ENCODE measurements at places on chromosomes 2 and 18.

DNA sequence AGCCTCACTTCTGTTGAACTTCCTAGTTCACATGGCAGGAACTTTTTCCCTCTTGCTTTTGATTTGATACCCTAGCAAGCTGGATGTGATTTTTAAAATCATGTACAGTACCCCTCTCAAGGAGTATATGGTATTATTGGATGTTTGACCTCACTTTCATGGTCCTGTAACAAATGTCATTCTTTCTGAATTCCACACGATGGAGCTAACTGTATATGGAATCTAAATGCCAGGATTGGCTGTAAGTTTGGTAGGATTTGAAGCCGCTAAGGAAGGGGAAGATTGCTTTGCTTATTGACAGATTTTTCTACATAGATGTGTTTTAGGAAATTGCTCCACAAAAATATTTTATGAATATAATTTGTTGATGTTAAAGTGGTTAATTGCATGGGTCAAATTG is 18.3 kb downstream of the MAIP1 start:
- no peak for DNase-seq

DNA sequence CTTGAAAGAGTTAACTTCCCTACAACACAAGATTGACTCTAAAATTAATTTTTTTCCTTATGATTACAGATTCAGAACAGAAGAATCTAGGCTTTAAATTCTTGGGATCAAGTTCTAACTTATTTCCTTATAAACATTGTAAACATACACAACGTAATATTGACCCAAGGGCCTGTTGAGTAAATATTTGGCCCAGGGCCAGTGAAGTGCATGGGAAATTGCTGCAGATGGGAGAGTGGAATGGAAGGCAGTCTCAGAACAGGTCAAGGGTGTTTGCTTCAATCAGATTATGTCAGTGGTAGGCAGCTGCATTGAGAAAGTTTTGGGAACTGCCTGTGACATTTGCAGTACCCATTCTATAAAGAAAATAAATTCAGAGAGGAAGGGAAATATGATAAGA is 137.6 kb downstream of the MYO1B start:
- no peak for DNase-seq

DNA sequence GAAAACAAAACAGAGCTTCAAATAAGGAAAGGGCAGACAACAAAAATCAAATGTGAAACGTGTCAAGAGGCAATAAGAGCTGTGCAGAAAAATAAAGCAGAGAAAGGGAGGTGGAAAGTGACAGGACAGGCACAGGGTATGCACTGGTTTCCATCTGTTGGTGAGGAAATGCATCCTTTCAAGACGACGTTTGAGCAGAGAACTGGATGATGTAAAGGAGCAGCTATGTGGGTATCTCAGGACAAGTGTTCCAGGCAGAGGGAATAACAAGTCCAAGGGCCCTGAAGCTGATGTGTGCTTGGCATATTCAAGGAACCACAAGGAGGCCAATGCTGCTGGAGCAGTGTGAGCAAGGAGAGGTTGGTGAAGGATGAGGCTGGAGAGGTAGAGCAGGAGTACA is 168.9 kb upstream of the SERPINE2 start:
- no peak for DNase-seq

DNA sequence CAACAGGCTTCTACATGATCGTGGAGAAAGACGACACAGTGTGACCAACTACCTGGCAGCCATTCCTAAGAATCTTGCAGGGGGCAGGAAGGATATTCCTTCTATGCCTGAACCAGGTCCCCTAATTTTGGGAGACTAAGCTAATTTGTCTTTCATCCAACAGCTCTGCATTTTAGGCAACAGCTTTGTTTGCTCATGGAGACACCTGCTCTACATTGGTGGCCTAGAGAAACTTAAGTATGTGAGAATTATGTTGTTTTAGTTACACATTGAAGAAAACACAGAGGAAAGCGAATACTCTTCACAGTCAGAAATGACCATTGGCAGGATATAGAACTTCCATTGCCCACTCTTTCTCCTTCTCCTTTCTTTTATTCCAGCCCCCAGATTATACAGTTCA is 75.2 kb downstream of the ASXL3 start:
- DNase-seq = no peak

DNA sequence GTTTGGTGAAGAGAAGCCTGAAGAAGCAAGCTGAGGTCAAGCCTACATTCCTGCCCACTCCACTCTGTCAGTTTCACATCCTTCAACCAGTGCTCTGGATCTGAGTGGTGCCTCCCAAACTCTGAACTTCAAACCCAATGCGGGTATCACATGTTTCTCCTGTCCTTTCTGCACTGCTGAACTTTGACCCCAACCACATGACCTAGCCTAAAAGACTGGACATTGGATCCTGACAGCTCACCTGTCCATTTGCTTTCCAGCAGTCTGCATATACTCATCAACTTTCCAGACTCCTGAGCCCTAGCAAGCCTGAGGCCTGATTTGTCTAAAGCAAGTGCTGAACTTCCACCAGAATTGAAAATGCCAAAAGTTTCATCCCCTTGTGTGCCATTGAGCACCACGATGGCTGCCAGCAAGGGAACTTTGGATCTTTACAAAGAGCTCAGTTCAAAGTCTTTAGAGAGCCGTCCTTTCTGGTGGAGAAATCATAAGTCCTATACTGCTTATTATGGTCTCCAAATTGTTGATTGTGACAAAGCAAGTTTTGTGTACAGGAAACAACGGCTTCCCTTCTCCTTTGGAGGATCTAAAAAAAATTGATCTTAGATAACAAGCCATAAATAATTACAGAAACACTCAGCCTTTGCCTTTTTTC is 37.6 kb upstream of the ITGA6 start:
- DNase-seq = no peak

DNA sequence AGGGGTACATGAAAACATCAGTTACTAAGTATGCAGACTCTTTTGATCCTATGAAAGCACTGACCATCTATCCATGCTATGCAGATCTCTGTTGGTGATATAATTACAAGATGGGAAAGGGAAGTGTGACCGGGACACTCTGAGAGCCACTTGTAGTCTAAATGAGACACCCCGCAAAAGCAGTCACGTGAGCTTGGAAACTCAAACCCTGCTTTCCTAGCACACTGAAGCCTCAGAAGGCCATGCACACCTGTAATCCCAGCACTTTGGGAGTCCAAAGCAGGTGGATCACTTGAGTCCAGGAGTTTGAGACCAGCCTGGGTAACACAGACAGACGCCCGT is 137.5 kb downstream of the INO80D start:
- no peak for DNase-seq

DNA sequence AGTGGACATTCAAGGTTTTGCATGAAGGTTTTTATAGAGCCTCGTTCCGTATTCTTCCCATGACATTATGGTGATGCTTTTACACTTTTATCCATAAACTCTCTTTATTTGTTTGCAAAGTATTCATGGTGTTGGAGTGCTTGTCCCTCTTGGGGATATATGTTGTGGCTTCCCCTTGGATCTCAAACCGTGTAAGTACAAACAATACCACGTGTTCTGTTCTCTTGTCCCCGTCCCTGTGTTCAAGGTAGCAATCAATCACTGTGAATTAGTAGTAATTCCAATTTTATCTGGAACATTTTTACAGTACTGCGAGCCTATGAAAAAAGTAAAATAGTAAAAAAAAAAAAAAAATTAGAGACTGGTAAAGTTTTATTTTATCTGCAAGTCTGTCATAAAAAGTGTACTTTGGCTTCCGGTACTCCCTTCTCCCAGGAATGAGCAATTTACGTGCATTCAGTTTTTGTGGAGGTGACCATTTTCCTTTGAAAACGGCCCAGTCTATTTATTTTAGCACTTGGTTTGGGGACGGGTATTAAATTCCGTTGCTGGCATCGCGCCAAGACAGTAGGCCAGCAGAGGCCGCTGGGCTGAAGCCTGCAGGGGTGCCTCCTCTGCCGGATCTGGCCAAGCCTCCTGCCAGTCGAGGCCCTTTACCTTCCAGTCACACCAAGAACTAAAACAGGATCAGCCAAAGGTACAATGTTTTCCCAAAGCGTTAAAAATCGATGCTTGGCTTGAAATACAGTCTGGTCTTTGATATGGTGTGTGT is 175.7 kb downstream of the SOCS6 start:
- peak; percentile 52 for DNase-seq

DNA sequence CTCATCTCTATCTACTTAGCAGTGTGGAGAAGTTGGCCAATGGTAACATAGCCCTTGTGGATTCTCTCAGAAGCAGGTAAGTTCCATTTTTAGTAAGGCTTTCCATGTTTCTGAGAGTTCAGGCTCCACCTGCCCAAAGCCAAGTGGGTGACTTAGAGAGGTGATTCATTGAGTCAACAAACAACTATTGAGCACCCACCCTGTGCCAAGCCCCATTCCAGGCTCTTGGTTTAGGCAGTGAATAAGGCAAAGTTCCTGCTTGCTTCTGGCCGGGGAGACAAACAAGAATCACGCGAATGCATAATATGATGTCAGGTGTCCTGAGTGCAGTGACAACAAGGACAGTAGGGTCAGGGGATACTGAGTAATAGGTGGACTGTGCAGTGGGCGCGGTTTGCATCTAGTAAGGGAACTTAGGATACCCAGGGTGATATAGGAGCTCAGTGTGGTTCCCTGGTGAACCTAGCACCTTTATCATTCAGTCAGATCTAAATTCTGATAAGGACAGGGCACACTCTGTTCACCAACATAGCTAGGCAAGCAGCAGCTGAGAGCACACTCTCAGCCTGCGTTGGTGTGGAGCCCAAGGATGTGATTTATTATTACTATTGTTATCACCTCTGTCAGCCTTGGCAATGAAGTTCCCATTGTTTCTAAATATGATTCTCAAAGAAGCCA is 31.7 kb upstream of the KCTD1 start:
- no peak for DNase-seq

Measured in Panc1 (cell line).